Stimulated activated CD4-positive, alpha-beta T cell treated with anti-CD3 and anti-CD28 coated beads, Interleukin-1b, Interleukin-23, amount 100 ng/mL, for 48 hours (primary cell): ENCODE measurements at places on chromosomes 1 and 21.

DNA sequence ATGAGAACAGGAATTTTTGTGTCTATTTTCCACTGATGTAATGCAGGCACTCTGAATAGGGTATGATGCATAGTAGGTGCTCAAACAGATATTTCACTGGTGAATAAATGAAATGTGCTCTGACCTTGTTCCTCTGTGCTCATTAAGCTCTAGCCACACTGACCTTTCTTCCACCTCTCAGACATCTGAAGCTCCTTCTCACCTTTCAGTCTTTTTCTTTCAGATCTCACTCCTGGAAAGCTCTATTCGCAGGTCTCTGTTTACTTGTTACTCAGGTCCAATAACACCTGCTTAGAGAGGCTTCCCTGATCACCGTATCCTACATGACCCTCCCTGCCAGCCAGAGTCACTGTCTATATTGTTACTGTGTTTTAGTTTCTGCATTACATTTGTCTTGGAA is 59.2 kb upstream of the IVNS1ABP start:
- DNase-seq: no peak

DNA sequence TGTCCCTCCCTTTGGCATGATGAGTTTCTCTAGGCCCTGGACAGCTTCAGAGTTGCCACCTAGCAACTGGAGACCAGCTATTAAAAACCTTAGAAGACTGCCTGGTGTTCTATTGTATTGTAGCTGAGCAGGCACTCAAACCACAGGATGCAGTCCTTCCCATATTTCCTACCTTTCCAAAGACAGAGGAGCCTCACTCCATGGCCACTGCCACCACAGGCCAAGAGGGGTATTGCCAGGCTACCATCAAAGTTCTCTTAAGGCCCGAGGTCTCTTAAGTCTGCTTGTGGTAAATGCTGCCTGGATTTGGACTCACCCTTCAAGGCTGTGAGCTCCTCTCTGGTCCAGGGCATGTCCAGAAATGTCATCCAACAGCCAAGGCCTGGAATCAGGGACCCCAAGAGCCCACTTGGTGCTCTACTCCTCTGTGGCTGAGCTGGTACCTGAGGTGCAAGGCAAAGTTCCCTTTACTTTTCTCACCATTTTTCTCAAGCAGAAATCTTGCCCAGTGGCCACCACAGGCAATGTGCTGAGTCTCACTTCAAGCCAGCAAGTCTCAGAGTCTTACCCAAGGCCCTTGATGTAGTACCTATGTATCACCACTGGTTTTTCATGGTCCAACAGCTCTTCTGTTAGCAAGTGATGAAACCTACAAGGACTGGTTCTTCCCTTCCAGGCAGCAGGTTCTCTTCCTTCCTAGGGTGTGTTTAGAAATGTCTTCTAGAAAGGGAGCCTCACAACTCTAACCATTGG is 269.4 kb downstream of the AMY1C start:
- DNase-seq: no peak

DNA sequence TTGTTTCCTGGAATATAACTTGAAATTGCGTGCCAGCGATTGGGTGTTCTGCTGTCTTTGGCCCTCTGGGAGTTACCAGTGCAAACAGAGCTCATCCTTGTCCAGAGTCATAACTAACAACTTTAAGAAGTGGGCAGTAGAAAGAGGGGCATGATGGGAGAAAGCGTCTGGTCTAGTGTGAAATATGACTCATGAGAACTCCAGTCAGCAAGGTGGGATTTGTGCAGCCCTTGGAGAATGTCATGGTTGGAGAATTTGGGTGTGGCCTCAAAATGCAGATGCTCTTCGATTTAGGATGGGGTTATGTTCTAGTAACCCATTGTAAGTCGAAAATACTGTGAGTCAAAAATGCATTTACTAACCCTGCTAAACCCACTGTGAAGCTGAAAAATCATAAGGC is 12.9 kb downstream of the ATP1B1 start:
- DNase-seq: no peak

DNA sequence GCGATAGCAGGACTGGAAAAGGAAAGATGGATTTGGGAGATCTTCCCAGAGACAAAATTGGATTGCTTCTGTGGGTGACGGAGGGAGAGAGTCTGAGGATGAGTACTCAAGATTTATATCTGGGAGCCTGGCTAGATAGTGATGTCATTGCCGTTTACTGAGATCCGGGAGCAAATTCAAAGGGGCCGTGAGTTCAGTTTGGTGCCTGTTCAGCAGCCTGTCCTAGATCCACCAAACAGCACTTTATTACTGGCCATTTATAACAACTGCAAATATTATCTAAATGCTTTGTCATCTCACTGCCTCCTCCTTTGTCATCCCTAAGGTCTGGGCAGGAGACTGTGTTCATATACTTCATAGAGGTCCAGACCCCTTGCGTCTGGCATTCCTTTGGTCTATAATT is 29.2 kb downstream of the MAPKAPK2 start:
- DNase-seq: no peak

GRCh38 chr1:8217011-8217711 is 100.8 kb upstream of the SLC45A1 start:
- DNase-seq: no peak

DNA sequence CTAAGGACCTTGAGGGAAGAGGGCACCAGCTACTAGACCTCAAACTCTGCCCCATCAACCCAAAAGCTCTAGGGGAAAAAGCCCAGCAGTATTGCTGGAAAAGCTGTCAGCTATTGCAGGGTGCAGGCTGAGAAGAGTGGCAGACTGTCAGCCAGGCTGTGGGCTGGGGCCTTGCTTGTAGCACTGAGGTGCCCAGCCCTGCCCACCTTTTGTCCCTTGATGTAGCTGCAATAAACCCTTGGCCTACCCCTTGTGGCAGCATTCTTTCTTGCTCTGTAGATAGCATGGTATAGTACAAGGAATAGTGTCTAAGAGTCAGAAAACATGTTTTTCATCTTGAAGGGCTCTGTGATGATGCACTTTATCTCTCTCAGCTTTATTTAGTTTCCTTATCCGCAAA is 39.4 kb downstream of the CDC14A start:
- no peak for DNase-seq

GRCh38 chr1:27647328-27647727 is 12.3 kb upstream of the FGR start:
- no peak for DNase-seq

DNA sequence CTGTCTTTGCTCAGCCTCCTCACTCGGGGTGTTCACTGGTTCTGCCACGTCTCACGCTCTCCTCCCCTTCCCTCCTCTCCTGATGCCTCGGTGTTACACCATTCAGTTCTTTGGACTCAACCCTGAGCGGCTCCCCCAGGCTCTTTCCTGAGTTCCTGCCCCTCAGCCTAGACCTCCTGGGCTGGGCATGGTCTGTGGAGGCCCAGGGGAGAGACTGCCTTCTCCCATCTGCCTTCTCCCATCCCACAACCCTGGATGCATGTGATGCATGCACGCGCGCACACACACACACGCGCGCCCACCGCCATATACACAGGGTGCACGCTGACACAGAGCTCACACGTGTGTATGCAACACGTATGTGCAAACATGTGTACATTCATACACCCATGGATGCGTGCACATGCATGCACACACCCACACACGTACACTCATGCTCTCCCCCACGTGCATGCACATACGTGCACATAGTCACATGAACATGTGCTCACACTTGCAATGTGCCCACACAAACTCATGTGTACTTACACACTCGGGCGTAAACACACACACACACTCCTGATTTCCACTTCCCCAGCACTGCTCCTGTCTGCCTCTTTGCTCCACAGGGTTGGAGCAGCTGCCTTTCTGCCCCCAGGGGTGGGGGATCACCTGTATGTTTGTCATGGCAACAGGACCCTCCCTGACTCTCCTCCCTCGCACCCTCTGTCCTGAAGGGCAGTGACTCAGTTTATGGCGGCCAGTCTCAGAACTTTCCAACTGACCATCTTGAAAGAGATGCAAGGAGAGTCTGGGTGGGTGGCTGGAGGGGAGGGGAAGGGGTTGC is 59.0 kb downstream of the HUNK start:
- DNase-seq: no peak

DNA sequence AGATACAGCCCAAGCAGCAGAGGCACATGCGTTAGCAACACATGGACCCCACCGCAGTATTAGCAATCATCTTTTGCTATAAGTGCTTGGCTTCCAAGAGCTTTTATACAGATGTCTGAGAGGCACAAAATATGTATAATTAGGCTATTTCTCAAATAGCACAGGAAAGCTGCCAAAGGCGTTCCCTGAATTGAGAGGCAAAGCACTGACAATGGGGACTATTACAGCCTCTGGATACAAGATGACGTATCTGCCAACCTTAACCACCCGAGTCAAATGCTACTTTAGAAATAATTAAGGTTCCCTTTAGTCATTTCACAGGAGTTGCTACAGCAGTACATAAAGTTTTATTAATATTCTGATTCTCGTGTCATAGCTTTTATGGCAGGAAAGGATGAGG is 6.4 kb downstream of the STMN1 start:
- DNase-seq: no peak

- DNase-seq: no peak
Observed at GRCh38 chr1:30698401-30698981, 24.9 kb downstream of the MATN1 start.

GRCh38 chr1:226063977-226064815 is 1.7 kb downstream of the H3-3A start:
- DNase-seq: no peak

DNA sequence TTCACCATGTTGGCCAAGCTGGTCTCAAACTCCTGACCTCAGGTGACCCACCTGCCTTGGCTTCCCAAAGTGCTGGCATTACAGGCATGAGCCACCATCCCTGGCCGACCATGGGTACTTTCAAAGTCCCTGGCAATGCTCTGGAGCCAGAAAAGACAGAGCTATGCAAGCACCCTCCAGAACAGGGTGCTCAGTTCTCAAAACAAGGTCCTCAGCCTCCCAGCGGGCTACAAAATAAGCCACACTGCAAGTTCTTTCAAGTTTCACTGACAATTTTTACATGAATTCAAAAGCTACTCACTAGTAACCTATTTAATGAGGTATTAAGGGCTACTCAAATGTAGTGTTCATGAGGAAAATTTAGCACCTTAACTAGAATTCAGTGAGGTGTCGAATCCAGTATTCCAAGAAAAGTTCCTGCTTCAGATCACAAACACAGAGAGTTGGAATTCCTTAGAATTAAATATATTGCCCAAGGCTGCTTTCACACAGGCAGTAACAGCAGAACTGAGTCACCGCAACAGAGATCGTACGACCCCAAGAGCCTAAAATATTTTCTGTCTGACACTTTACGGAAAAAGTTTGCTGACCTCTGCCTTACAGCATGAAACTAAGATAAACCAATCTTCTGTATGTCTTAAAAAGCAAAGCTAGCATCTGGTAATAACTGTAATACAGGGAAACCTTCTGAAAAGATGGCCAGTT is 60.7 kb downstream of the HSF2BP start:
- DNase-seq: no peak

DNA sequence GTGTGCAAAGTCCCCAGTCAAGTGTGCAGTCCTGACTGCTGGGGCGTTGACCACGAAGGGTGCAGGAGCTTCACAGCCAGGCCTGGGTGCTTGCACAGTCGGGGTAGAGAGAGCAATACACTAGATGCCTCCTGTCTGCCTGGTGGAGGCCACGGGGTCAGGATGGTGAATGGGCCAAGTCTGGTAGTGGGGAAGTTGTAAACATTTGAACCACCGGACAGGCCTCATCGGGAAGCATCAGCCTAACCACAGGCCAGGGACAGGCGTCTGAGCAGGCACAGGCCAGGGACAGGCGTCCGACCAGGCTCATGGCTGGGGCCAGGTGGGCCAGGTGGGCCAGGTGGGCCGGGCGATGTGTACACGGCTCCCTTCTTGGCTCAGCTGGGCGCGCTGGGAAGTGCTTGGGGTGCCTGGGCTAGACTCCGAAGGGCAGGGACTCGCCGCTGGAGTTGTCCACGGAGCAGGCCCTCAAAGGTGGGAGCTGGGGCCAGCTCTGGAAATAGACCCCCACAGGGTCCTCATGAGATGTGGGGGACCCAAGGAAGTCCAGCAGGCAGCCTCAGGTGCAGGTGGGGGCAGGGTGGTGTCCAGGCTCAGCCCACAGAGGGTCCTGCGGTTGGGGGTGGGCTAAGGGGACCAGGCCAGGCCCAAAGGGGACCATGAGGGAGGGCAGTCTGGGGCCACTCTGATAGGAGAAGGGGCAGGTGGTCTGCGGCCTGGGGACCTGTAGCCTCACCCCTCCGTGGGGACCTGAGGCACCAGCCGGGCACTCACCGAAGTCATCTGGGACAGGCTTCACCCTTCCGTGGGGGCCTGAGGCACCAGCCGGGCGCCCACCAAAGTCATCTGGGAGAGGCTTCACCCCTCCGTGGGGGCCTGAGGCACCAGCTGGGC is 15.0 kb downstream of the COL6A1 start:
- no peak for DNase-seq

DNA sequence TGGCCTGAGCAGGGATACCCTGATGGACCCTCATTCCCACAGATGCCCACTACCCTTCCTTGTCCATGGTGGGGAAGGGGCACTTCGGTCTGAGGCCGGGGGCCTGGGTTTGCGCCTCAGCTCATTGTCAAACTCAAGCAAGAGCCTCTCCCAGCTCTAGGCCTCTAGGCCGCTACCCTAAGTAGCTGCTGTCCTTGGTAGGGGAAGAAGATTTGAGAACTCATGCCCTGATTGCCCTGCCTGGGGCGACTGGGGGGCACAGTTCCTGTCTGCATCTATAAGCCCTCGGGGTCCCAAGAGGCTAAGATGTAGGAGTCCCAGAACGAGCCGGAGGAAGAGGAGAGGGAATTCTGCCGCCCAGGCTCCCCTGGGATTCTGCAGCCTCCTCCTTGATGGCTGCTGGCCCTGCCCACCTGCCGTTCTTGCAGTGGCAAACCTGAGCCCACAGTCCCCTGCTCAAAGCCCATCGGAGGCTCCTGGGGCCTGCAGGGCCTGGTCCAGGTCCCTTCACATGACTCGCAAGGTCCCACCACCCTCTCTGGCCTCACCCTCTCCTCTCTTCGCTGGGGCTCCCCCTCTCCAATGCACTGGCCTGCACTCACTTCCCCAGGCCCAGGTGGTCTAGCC is 20.4 kb upstream of the CASZ1 start:
- no peak for DNase-seq

- no peak for DNase-seq
Observed at GRCh38 chr1:7098641-7099040, 313.4 kb downstream of the CAMTA1 start.

- DNase-seq: no peak
Observed at GRCh38 chr1:223319398-223319797, 44.6 kb downstream of the SUSD4 start.

DNA sequence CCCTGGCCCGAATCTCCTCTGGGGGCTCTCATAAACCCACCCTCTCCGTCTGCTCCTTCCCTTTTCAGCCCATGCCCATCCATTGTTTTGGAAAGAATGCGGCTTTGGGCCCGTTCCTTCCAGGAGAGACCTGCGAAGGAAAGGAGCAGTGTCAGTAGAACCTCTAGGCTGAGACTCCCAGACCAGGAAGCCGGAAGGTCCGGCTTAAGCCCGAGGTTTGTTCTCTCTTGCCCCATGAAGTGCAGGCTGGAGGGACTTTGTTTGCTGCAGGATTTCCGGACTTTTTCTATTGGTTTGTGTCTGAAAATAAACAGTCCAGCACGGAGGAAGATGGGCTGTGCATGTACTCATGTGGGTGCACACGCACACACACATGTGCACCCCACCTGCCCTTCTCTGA is 49.8 kb downstream of the ELK4 start:
- DNase-seq: no peak
